ENCODE measurements at places on chromosomes 3 and 15.

DNA sequence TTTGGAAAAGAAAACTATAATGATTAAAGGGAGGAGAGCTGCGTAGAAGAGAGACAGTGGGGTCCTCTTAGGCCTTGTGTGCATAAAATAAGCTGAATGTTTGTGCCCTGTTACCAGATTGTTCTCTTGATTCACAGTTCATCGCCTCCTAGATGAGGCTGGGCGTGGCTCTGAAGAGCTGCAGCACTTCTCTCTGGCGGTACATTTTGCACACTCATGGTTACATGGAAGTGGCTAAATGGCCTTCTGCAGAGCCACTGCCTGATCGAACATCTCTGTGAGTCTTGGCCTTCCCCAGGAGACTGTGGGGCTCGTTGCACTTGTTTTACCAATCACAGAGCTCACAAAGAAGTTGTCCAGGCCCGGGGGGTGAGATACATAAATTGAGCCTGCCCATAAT, 208.8 kb downstream of the GABRG3 start:
- no peak for DNase-seq

DNA sequence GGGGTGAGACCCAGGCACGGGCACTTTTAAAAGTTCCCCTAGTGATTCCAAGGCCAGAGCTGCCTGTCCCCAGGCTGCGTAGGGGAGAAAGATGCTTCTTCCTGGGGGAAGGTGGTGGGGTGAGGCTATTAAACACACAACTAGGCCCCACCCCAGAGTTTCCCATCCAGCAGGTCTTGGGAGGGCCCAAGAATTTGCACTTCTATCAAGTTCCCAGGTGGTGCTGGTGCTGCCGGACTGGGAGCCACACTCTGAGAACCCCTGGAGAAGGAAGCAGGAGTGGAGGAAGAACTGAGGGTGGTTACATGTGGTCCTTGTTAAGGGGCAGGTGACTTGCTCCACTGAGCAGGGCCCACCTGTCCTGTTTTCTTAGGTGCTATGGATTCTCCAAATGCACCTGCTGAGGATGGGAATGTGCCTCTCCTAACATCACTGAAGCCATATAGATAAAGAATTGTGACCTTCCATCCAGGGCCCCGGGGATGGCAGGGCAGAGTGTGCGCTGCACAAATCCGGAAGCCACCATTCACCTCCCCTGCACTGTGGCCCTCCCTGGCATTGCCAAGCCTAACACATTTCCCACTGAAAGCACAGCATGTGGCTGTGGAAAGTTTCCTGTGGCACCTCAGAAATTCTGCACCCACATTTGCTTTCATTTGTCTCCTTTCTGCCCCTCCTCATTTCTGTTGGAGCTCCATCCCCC, 111.5 kb upstream of the MEF2A start:
- peak; percentile 3 for DNase-seq

GRCh38 chr15:50685191-50685975, 1.2 kb downstream of the TRPM7 start:
- no peak for DNase-seq

GRCh38 chr3:4828279-4829030, 150.8 kb upstream of the BHLHE40 start:
- no peak for DNase-seq

GRCh38 chr3:106263546-106263945, 394.7 kb upstream of the CBLB start:
- no peak for DNase-seq

DNA sequence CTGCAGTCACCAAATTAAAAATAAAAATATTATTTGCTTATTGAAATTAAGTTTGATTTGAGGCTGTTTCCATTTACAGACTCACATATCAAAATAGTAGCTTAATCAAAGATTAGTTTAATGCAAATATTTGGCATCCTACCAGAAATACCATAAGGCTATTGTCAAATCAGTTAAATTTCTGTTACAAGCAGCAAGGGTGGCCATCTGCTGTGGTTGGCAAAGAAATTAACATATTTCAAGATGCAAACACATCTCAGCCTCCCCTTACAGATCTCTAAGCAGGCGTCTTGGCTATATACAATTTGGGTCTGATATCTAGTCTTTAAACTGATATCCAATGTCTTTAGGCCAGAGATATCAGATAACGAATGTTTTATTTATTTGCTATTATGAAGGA, 83.2 kb upstream of the NEDD4 start:
- DNase-seq, result no peak

DNA sequence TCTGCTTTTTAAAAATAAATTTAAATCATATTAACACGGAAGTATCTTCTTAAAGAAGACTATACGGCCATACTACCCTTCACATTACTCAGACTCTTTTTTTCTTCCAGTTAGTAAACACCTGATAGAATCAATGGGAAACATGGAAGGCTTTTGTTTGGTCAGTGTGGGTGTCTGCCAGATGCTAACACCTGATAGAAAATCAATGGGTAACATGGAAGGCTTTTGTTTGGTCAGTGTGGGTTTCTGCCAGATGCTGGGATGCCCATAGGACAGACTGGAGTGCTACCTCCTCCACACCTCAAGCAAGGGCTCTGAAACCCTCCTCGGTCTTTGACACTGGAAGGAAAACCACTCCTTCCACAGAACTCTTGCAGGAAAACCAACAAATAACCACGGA, 29.2 kb downstream of the HACL1 start:
- DNase-seq, result no peak

- DNase-seq, result no peak
Observed at GRCh38 chr3:194961149-194961548, 275.5 kb downstream of the FAM43A start.

Measured in B cell (primary cell).